ENCODE measurements at places on chromosomes 5 and 9.

DNA sequence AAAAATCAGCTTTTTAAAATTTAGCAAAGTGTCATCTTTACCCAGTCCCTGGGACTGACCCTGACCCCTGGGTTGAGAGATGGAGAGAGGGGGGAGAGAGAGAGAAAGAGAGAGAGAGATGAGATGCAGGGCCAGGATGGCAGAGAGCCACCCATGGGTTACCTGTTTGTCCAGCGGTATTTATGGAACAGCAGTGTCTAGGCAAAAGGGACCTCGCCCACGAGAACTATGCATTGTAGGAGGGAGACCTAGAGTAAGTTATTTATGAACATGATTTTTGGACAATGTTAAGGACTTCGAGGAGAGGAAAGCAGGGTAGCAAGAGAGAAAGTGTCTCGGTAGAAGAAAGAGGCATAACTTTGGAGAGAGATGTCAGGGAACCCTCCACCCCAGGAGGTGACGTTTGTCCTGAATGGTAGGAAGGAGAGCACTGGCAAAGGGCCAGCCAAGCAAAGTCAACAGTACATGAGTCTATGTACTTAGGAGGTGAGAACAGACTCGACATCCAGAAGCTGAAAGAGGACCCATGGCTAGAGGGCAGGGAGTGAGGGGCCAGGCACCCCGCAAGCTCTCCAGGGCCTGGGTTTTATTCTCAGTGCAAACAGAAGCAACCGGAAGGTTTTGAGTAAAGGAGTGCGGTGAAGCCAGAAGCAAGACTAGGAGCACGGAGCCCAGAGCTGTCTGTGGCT, 30.5 kb upstream of the MSX2 start:
- no peak overlapping the region for H3K4me3 ChIP-seq
- no peaks in the 10 kb centered on the region for H3K36me3 ChIP-seq
- DNase-seq: no peak
- peaks cover 38% of the 10 kb centered on the region for H3K27me3 ChIP-seq
- no peak overlapping the region for H3K27ac ChIP-seq
- H3K4me1 ChIP-seq: peaks cover 8% of the 10 kb centered on the region

GRCh38 chr9:137658781-137659180, 40.0 kb downstream of the EHMT1 start:
- H3K4me1 ChIP-seq: no peaks in the 10 kb centered on the region
- H3K36me3 ChIP-seq: no peaks in the 10 kb centered on the region
- no peak for DNase-seq
- H3K27me3 ChIP-seq: no peaks in the 10 kb centered on the region
- no peak overlapping the region for H3K4me3 ChIP-seq
- H3K27ac ChIP-seq: no peak overlapping the region

GRCh38 chr5:168135897-168136296, 155.5 kb upstream of the WWC1 start:
- H3K36me3 ChIP-seq: no peaks in the 10 kb centered on the region
- H3K4me3 ChIP-seq: no peak overlapping the region
- DNase-seq: no peak
- peaks cover 2% of the 10 kb centered on the region for H3K4me1 ChIP-seq

DNA sequence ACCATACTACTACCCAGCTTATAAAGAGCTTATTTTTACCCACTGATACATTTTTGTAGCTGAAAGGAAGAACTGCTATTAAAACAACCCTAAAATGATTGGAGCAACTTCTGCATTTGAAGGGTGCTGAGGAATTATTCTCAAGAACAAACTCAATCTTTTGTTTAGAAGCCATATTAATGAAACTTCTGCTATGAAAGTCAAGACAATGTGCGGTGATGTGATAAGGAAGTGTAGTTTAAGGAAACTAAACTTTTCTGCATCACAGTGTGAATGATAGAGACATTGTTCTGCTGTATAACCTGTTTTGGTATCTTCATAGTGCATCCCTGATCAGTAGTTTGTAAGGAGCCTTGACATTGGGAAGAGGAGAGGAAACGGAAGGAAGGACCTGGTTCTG, 408.5 kb downstream of the TMEM38B start:
- DNase-seq: no peak
- no peak overlapping the region for H3K4me3 ChIP-seq
- H3K36me3 ChIP-seq: no peaks in the 10 kb centered on the region
- no peak overlapping the region for H3K27ac ChIP-seq
- H3K4me1 ChIP-seq: no peaks in the 10 kb centered on the region

DNA sequence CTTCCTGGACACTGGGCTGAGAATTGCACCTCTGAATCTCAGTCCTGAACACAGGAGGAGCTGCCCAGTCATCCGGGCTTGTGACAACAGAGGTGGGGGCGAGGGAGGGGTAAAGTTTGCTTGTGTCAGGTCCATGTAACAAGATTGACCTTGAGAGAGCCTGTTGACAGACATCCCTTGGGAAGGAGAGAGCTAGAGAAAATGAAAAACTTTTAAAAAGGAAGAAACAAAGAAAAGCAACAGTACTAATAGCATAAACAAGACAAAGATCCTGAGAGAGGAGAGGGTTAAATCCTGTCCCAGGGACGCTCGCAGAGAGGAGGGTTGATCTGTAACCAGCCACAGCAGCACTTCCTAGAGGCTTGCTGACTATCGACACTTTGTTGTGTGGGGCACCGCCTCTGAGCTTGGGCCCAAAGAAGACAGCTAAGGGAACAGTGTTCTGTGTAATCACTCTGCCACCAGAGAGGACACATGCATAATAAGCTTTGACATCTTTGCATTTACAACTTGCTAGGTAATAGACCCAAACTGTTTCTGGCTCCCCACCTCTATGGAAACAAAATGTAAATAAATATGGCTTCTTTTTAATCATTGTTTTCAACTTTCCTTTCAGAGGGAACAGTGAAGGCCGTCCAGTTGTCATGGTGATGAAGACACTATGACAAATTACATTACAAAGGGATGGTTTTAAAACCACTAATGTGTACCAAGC, 363.7 kb downstream of the CSNK1G3 start:
- DNase-seq: peak; percentile 50
- H3K27me3 ChIP-seq: no peaks in the 10 kb centered on the region
- no peaks in the 10 kb centered on the region for H3K36me3 ChIP-seq
- no peak overlapping the region for H3K4me3 ChIP-seq
- peaks cover 13% of the 10 kb centered on the region for H3K4me1 ChIP-seq

GRCh38 chr9:110115826-110116542, 92.0 kb downstream of the C9orf152 start:
- no peak overlapping the region for H3K4me3 ChIP-seq
- no peaks in the 10 kb centered on the region for H3K27me3 ChIP-seq
- H3K4me1 ChIP-seq: peaks cover 18% of the 10 kb centered on the region

GRCh38 chr5:26487553-26487952, 550.8 kb downstream of the CDH9 start:
- H3K27me3 ChIP-seq: no peaks in the 10 kb centered on the region
- no peaks in the 10 kb centered on the region for H3K4me1 ChIP-seq
- DNase-seq: no peak
- H3K4me3 ChIP-seq: no peak overlapping the region
- H3K27ac ChIP-seq: peak overlapping the region; percentile 5

DNA sequence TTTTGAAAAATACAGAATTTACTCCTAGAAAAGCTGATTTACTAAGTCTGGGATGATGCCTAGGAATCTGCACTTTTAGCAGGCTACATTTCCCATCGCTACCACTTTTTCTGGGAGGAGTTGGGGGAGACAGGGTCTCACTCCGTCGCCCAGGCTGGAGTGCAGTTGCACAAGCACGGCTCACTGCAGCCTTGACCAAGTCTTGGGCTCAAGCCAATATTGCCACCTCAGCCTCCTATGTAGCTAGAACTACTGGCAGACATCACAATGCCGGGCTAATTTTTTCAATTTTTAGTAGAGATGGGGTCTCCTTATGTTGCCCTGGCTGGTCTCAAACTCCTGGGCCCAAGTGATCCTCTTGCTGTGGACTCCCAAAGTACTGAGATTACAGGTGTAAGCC, 85.9 kb downstream of the NR6A1 start:
- no peak for DNase-seq
- no peaks in the 10 kb centered on the region for H3K4me1 ChIP-seq
- H3K27ac ChIP-seq: no peak overlapping the region
- H3K27me3 ChIP-seq: no peaks in the 10 kb centered on the region
- no peak overlapping the region for H3K4me3 ChIP-seq
- peaks cover 88% of the 10 kb centered on the region for H3K36me3 ChIP-seq

DNA sequence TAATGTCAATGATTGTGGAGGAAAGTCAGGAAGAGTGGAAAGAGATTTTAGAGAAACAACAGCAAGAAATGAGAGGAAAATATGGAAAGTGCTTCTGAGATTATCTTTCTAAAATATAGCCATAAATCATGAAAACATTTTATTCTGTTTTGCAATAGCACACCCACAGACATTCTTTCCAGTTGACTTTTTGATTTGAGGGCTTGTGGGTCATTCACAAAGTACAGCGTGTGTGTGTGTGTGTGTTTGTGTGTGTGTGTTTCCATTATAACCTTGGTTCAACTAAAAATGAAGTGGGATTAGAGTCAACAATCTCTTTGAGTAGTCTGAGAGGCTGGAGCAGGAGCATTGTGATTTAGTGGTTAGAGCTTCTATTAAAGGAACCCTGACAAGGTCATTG, 116.6 kb upstream of the GAS1 start:
- H3K36me3 ChIP-seq: no peaks in the 10 kb centered on the region
- no peaks in the 10 kb centered on the region for H3K27me3 ChIP-seq
- H3K27ac ChIP-seq: no peak overlapping the region

DNA sequence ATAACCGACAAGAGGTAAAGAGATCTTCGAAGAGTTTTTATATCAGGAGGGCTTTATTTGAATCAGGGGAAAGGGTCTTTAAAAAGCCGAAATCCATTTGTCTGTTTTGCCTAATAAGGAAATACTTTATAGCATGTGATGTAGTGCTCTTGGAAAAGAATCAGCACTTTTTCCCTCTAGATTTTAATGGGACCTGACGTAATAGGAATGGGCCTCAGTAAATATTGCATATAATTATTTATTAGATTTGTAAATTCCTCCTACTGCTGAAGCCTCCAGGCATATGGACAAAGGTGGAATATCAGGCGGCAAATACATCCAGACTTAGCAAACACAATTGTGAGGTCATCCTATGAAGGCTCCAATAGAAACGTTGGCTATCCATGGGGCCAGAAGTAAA, 50.9 kb downstream of the ACTBL2 start:
- H3K4me1 ChIP-seq: peaks cover 4% of the 10 kb centered on the region
- no peaks in the 10 kb centered on the region for H3K36me3 ChIP-seq
- H3K27ac ChIP-seq: peak overlapping the region; percentile 34
- no peak for DNase-seq
- no peaks in the 10 kb centered on the region for H3K27me3 ChIP-seq
- no peak overlapping the region for H3K4me3 ChIP-seq

DNA sequence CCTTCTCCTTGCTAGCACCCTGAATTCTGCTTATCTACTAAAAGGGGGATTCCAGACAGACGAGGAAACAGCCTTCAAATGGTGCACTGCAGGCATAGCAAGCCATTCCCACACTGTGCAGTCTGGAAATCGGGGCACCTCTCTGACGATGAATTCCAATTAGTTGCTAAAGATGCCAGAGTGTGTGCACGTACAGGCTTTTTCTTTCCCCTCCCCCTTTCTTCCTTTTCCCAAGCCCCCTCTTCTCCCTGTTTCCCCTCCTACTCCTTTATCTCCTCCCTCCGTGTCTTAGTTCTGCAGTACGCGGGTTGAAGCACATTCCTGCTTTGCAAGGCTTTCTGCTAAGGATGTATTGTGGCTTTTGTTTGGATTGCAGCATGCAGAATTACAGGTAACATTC, at the start of gene GPR21:
GPR21 (plus strand) TSS at position 316 of the 400 bp plus-strand sequence. CDS start 900 bp downstream, outside the sequence.
- no peak within 1 kb of the TSS for H3K4me3 ChIP-seq
- DNase-seq: peak; percentile 53
- peaks cover 3% of the 10 kb centered on the region for H3K36me3 ChIP-seq
- peak within 1 kb of the TSS; percentile 65 for H3K27ac ChIP-seq

DNA sequence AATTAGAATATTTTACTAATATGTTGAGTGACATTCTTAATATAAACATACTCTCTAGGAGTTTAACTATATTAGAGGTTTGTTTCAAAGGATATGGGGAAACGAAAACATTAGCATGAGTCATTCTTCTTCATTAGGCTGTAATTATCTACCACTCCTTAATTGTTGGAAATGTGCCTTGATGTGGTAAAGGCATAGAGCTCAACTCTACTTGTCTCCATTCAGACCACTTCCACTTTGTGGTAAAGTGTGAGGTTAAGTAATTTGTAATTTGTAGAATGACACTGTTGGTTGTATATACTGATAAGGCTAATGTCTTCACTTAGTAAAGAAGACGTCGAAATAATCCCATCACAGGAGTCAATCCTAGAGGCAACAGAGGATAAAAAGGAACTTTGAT, 58.1 kb downstream of the HAPLN1 start:
- no peak for DNase-seq
- no peaks in the 10 kb centered on the region for H3K4me1 ChIP-seq
- no peak overlapping the region for H3K4me3 ChIP-seq
- H3K36me3 ChIP-seq: no peaks in the 10 kb centered on the region
- no peak overlapping the region for H3K27ac ChIP-seq

GRCh38 chr9:127802576-127803443, at the start of gene FPGS:
FPGS (plus strand) TSS chr9:127802882; CDS start chr9:127802925, 43 bp downstream.
- H3K27ac ChIP-seq: peak within 1 kb of the TSS; percentile 85
- peak; percentile 82 for DNase-seq
- peak within 1 kb of the TSS; percentile 82 for H3K4me3 ChIP-seq
- peaks cover 36% of the 10 kb centered on the region for H3K36me3 ChIP-seq

DNA sequence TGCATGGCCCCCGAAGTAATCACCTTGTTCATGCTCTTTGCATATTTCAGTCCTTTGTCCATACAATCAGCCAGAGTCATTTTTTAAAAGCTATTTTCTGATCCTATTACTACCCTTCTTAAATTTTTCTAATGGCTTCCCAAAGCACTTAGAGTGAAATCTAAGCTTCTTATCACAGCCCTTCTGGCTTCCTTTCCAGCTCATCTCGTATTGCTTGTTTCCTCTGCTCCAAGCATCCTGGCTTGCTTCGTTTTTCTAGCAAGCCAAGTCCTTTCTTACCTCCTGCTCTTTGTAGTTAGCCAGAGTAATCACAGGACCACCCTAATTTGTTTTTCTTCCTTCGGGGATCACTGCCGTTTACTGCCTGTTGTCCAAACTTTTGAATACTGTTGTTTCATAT, 453.3 kb downstream of the KIF4B start:
- H3K27ac ChIP-seq: no peak overlapping the region
- no peaks in the 10 kb centered on the region for H3K36me3 ChIP-seq
- H3K4me3 ChIP-seq: no peak overlapping the region
- no peak for DNase-seq
- H3K4me1 ChIP-seq: no peaks in the 10 kb centered on the region
- no peaks in the 10 kb centered on the region for H3K27me3 ChIP-seq

DNA sequence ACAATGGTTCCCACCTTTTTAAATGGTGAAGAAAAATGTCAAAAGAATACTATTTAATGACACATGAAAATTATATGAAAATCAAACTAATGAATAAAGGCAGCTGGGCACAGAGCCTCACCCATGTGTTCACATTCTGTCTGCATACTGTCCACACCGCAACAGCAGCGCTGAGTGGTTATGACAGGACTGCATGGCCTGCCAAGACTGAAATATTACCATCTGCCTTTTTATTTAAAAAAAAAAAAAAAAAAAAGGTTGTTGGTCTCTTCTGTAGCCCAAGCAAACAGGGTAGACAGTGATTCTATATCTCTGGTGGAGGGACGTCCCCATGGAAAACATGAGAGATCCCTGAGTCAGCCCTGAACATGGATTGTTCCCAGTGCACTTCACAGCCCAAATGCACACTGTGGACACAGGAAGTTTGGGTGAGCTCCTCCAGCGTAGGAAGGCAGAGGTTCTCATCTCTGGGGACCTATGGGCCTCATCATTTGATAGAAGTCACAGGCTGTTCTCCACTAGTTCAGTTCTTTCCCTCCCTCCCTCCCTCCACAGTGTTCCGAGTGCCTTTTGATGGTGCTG, 44.9 kb upstream of the SHC3 start:
- H3K27ac ChIP-seq: no peak overlapping the region
- no peaks in the 10 kb centered on the region for H3K27me3 ChIP-seq
- H3K4me3 ChIP-seq: no peak overlapping the region
- H3K36me3 ChIP-seq: no peaks in the 10 kb centered on the region
- peaks cover 14% of the 10 kb centered on the region for H3K4me1 ChIP-seq
